ENCODE measurements at places on chromosomes 7 and 10.

DNA sequence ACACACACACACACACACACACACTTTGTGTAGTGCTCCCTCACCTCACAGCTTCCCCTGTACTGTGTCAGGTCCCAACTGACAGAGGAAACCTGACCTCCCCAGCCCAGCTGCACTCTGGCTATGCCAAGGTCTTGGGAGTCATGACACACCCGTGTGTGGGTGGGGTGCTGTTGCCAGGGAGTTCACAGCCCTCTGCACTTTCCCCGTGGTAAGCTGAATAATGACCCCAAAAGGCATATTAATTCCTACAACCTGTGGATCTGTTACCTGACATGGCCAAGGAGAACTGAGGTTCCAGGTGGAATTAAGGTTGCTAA, 8.9 kb upstream of the NANOS1 start:
- no peak for DNase-seq

- peak; percentile 92 for DNase-seq
Measured at GRCh38 chr7:83162402-83163256, at the start of gene PCLO. Gene PCLO (minus strand): TSS chr7:83162884. CDS start chr7:83162592, 292 bp downstream.

DNA sequence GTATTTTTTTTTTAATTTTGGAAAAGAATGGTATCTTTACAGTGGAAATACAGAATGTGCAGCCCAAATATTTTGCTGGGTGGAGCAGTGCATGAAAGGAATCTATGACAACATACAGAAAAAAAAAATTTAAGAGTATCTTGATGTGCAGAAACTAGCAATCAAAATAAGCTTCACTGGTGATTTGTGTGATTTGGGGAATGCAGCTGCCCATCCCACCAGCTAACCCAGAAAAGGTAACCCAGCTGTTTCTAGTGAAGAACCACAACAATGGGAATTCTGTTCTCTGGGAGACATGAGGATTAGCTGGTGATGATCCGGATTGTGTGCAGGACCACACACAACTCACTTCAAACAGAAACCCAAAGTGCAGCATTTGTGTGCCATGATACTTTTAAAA, 375.5 kb downstream of the SEMA3D start:
- no peak for DNase-seq

DNA sequence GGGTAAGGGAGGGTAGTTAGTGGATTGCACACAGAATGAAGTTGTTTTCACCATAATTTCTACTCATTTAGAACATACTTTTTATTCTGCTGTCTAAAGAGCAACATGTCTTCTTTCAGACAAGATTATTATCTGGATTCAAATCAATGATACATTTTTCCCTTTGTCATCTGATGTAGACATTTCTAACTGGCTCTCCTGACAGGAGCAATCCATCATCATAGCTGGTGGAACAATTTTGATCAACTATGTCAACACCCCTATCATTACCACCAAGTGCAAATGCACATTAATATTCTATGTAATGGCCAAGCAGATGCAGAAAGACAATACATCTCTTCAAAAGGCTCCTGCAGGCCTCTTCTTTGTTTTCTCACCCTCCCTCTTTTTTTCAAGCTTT, 672.9 kb upstream of the LRRTM3 start:
- DNase-seq = no peak

Measured in HCT116 (cell line).